ENCODE measurements at places on chromosomes 7 and 10.

DNA sequence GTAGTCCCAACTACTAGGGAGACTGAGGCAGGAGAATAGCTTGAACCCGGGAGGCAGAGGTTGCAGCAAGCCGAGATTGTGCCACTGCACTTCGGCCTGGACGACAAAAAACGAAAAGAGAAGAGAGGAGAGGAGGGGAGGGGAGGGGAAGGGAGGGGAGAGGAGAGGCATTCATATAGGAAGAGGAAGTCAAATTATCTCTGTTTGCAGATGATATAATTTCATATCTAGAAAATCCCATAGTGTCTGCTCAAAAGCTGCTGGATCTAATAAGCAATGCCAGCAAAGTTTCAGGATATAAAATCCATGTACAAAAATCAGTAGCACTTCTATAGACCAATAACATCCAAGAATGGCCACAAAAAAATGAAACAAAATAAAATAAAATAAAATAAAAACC, 120.3 kb downstream of the LMBR1 start:
- DNase-seq, result no peak

DNA sequence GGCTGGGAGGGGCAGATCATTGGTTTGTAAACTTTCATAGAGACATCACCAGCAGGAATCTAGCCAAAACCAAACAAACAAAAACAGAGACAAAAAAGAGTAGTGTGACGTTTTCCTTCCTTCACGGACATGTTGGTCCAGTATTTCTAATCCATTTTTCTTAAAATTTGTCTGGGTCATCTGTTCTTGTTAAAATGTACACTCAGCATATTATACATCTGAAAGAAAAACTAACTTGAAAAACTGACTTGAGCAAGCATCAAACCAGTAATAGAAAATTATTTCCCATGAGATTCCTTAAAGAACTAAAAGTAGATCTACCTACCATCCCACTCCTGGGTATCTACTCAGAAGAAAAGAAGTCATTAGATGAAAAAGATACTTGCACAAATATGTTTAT, 164.2 kb downstream of the KLF6 start:
- DNase-seq, result no peak

DNA sequence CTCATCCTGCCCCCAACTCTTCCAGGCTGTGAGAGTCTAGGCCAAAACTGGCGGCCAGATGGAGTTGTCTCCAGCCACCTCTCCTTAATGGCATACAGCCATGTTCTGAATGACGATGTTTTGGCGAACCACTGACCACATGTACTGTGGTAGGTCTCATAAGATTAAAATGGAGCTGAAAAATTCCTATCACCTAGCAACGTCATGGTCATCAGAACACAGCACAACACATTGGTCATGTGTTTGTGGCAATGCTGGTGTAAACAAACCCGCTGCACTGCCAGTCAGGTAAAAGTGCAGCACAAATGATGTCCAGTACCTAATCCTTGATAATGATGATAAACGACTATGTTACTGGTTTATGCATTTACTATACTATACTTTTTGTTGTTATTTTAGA, 290.0 kb upstream of the MKI67 start:
- DNase-seq, result no peak

- DNase-seq, result no peak
These were observed 138.7 kb upstream of the CELF2 start for GRCh38 chr10:10878963-10879362.

GRCh38 chr10:92790440-92790839, 57.9 kb upstream of the EXOC6 start:
- no peak for DNase-seq

DNA sequence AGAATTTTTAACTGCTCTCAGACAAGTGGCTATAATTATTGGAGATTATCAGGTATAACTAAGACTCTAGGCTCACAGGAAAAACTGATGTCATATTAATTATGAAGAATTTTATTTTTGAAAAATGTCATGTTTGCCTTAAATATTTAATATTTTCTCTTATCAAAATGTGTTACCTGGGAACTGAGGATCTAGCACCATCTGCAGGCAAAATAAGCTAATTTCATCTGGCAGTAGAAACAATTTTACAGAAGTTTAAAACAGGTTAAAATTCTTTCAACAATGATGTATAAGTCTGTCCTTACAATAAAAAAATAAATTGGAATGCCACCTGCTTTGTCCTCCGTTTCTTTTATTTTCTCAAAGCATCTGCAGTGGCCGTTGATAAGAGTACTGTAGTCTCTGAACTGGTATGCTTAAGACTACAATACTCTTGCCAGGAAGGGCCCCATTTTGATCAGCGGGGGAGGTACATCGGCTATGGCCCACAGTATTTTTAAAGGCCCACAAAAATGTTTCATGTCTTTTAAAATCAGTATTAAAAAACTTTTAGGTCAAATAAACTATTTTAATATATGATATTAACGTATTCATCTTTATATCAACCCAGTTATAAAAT, 81.3 kb downstream of the VWDE start:
- DNase-seq, result no peak

- DNase-seq, result no peak
These were observed 9.1 kb upstream of the PILRB start for GRCh38 chr7:100348805-100349204.

GRCh38 chr10:9719246-9719645, 1298.4 kb upstream of the CELF2 start:
- no peak for DNase-seq

GRCh38 chr7:50400114-50400513, 50.0 kb downstream of the FIGNL1 start:
- no peak for DNase-seq

GRCh38 chr10:10332786-10333185, 684.9 kb upstream of the CELF2 start:
- no peak for DNase-seq

- DNase-seq, result no peak
These were observed 6.7 kb downstream of the TLL2 start for GRCh38 chr10:96507044-96507443.

DNA sequence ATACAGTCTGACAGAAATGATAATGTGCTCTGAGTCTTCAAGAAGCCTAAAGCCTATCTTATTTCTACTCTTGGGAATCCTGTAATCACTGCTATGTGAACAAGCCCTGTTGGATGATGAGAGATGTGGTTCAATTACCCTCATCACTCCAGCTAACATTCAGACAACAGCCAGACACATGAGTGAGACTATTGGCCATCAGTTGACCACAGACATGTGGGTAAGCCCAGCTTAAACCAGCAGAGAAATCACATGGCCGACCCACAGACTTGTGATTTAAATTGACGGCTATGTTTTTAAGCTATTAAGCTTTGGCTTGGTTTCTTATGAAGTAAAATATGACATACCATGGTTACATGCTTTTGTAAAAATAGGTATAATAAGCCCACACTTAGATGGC, 2.6 kb downstream of the MBL2 start:
- no peak for DNase-seq

GRCh38 chr7:108232076-108232475, 101.9 kb upstream of the LAMB4 start:
- DNase-seq, result no peak

DNA sequence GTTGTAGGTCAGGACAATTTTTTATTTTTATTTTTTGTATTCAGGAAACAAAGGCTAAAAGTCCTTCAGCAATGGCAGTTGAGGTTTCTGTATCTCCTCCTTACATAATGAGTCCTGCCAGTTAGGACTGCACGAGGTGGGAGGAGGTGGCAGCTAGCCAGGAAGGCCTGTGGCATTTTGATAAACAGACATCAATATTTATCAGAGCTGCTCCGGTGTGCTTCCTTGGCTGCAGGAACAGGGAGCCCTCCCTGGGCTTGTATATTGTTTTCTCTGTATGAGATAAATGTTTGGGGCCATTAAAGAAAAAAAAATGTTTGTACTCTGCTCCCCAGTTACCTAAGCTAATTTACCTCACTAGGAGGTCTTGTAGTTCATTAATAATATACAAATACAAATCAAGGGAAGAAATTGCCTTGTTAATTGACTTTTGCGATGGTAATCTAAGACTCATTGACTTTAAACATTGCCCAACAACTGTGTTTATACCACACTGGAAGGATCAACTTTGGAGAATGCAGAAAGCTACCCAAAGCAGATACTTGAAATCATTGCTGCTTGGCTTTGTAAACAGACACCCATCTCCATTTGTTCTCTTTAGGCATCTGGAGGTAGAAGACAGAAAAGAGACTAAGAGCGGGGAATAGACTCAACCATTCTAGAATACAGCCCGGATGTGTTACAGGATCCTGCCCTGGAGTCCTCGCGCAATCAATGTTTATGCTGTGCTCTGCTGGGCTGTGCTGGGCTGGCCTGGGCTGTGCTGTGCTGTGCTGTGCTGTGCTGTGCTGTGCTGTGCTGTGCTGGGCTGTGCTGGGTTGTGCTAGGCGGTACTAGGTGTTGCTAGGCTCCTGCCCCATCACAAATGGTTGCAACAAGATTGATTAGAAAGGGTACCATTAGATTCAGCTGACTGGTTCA, 36.5 kb upstream of the PDZD8 start:
- DNase-seq, result no peak

- no peak for DNase-seq
These were observed 260.2 kb downstream of the HDAC9 start for GRCh38 chr7:18755793-18756192.
